T-helper 1 cell (primary cell): ENCODE measurements at places on chromosomes 16 and 17.

DNA sequence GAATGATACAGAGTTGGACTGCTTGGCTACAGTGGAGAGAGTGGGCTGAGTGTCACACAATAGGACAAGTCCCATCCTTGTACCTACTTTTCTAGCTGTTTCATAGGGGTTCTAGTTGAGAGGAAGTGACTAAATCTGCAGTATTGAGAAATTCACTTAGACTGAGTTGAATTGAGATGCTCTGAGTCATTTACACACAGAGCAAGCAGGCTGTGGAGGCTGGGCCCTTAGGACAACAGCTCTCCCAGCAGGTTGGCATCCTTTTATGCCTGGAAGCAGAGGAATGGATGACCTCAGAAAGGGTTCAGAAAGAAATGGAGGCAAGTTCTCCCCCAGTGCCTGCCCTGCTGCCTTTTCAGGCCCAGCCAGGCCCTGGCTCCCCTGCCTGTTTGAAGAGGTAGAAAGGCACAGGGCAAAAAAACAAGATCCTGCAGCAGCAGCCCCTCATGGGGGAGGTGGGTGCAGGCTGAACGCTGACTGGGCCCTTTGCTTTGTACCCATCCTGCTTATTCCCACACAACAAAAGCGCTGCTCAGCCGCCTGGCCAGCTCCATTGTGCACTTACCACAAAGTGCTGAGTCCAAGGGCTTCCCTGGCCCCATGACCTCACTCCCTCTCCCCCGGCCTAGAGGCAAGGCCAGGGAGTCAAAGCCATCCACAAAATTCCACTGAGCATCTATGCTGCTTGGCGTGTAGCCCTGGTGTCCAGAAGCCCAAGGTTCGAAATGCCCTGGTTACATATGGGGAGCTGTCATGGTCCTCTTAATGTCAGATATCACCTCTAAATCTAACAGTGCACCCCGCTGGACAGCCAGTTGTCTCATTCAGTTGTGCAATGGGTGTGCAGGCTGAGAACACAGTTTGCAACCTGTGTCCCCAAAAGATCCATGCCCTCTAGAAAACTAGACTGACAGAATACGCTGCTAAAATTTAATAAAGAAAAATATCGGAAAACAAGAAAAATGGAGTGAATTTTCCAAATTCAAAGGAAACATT lies 5.4 kb upstream of the CRYBA1 start:
- DNase-seq: no peak

- no peak for DNase-seq
These were observed 26.0 kb upstream of the ZNF469 start for GRCh38 chr16:88356727-88357199.

DNA sequence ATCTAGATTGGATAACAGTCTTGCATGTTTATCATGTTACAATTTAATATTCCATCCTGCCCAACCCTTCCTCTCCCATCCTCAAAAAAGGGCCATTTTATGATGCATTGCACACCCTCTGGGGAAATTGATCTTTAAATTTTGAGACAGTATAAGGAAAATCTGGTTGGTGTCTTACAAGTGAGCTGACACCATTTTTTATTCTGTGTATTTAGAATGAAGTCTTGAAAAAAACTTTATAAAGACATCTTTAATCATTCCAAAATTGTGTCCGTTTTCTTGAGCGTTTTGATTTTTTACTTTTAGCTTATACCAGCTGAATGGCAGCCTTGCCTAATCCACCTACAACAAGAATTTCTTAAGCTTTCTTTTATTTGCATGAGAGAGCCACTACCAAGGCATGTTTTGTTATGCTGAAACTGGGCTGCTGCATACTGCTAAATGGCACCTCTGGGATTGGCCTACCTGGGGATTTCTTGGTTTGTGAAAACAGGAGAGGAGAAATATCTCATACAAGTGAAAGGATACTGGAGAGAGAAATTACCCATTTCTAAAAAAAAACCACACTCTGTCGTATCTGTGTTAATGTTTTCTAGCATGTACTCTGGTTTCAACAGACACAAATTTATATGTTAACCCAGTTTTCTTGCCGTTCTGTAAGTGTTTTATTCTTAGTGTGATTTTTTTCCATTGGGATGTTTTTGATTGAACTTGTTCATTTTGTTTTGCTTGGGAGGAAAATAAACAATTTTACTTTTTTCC lies 52.2 kb downstream of the TUBD1 start:
- DNase-seq: no peak

- no peak for DNase-seq
These were observed at the start of gene SLC5A2 for GRCh38 chr16:31483081-31483480. Gene SLC5A2 (plus strand): TSS chr16:31483123. CDS start chr16:31483137, 14 bp downstream.

DNA sequence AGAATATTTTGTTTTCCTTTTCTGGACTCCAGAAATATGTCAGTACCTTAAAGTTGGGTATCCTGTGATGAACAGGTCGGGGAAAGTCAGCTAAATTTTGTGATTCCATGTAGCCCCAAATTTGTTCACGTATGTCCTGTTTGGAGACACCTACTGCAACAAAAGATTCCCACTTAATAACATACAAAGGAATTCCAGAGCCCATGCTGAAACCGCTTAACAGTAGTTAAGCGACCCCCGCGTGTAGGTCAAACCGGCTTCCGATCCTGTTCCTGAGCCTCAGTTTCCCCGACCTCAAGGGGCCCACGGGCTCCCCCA lies 477 bp downstream of the MTHFSD start:
- no peak for DNase-seq
